ENCODE measurements at places on chromosomes 5 and 9. TPM values are rescaled to one million over a fixed set of nuclear protein-coding genes. Genes with fewer than 3 reads are reported as not detected.

LCN15 gene
- total RNA-seq: not detected

GRCh38 chr5:109411627-109412026 is 1.9 kb upstream of the PJA2 start:
- H3K4me1 ChIP-seq: peaks cover 26% of the 10 kb centered on the region
- no peak for DNase-seq
- no peak overlapping the region for H3K27ac ChIP-seq
- H3K36me3 ChIP-seq: peaks cover 3% of the 10 kb centered on the region

DNA sequence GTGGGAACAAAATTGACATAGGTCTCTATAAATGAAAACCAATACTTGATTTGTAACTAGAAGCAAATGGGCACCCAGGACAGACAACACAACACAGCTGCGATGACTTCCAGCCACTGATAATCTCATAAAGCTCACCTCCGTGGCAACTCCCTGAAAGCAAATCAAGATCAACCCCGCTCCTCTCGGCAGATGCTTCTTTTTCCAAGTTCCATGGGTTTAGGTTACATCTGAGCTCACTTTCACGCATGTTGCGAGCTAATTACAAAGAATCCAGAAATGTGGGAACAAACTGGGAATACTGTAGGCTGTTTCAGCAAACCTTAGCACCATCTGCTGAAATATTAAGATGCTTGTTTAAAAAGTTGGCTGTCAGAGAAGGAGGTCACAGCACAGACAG is 153.9 kb downstream of the ELAVL2 start:
- H3K4me1 ChIP-seq: no peaks in the 10 kb centered on the region
- H3K27ac ChIP-seq: no peak overlapping the region
- H3K4me3 ChIP-seq: no peak overlapping the region
- H3K36me3 ChIP-seq: no peaks in the 10 kb centered on the region

ENTPD2 gene
- total RNA-seq: 0.19 TPM

DNA sequence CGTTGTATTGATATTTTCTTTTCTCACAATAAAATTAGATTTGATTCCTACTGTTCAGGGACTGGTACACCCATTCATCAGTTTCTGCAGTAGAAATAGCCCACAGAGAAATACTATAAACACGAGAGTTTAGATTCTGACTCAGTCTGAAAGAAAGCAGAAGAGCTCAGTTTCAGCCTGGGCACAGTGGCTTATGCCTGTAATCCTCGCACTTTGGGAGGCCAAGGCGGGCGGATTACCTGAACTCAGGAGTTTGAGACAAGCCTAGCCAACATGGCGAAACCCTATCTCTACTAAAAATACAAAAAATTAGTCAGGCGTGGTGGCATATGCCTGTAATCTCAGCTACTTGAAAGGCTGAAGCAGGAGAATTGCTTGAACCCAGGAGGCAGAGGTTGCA is 8.6 kb downstream of the ITK start:
- peak overlapping the region; percentile 96 for H3K27ac ChIP-seq
- peaks cover 88% of the 10 kb centered on the region for H3K36me3 ChIP-seq
- DNase-seq: peak; percentile 71
- H3K4me1 ChIP-seq: peaks cover 75% of the 10 kb centered on the region

GRCh38 chr9:82531795-82532194 is 531.1 kb downstream of the RASEF start:
- no peaks in the 10 kb centered on the region for H3K27me3 ChIP-seq
- DNase-seq: no peak
- no peaks in the 10 kb centered on the region for H3K36me3 ChIP-seq
- no peak overlapping the region for H3K4me3 ChIP-seq

SNCAIP gene
- not detected for total RNA-seq

- H3K4me3 ChIP-seq: no peak overlapping the region
- H3K4me1 ChIP-seq: no peaks in the 10 kb centered on the region
- no peaks in the 10 kb centered on the region for H3K27me3 ChIP-seq
- DNase-seq: no peak
- H3K36me3 ChIP-seq: no peaks in the 10 kb centered on the region
Measured at GRCh38 chr9:80305136-80305535, 733.4 kb downstream of the TLE4 start.

TAF11L11 gene
- total RNA-seq: not detected

GRCh38 chr9:118230329-118230728 is 526.1 kb downstream of the TLR4 start:
- H3K36me3 ChIP-seq: no peaks in the 10 kb centered on the region
- no peaks in the 10 kb centered on the region for H3K4me1 ChIP-seq
- H3K27ac ChIP-seq: no peak overlapping the region
- DNase-seq: no peak

MYORG gene
- total RNA-seq: 2.3 TPM

DNA sequence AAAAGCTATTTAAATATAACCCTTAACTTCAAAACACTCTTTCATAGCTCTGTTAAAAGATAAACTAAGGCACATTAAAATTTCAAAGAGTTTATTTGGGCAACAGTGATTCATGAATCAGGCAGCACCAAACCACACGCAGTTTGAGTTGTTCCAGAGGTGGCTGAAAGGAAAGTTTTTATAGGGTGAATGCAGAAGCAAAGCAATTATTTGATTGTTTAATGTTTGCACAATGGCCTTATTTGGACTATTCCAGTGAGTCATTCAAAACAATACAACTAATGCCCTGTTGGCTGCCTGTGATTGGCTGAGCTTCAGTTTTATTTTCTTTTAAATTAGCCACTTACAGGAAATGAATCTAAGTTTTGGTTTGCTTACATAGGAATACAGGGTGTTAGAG is 125.3 kb downstream of the CEP120 start:
- no peak for DNase-seq
- H3K36me3 ChIP-seq: no peaks in the 10 kb centered on the region
- H3K4me1 ChIP-seq: peaks cover 2% of the 10 kb centered on the region
- H3K27ac ChIP-seq: no peak overlapping the region

TNFSF8 gene
- total RNA-seq: 48.2 TPM

GRCh38 chr5:82312373-82312856 is 34.3 kb upstream of the RPS23 start:
- H3K36me3 ChIP-seq: peaks cover 11% of the 10 kb centered on the region
- H3K4me3 ChIP-seq: no peak overlapping the region
- no peaks in the 10 kb centered on the region for H3K4me1 ChIP-seq
- peak; percentile 69 for DNase-seq

- H3K27me3 ChIP-seq: peaks cover 11% of the 10 kb centered on the region
- DNase-seq: peak; percentile 42
- H3K4me1 ChIP-seq: no peaks in the 10 kb centered on the region
- H3K36me3 ChIP-seq: no peaks in the 10 kb centered on the region
- no peak overlapping the region for H3K4me3 ChIP-seq
Measured at GRCh38 chr9:135156525-135157510, 69.3 kb downstream of the OLFM1 start.

GRCh38 chr5:108625654-108626053 is 122.0 kb upstream of the FER start:
- H3K27ac ChIP-seq: no peak overlapping the region
- H3K36me3 ChIP-seq: no peaks in the 10 kb centered on the region
- H3K27me3 ChIP-seq: peaks cover 3% of the 10 kb centered on the region
- H3K4me3 ChIP-seq: no peak overlapping the region
- no peak for DNase-seq

KIF24 gene
- total RNA-seq: 5.9 TPM

IFNA21 gene
- total RNA-seq: not detected

DNA sequence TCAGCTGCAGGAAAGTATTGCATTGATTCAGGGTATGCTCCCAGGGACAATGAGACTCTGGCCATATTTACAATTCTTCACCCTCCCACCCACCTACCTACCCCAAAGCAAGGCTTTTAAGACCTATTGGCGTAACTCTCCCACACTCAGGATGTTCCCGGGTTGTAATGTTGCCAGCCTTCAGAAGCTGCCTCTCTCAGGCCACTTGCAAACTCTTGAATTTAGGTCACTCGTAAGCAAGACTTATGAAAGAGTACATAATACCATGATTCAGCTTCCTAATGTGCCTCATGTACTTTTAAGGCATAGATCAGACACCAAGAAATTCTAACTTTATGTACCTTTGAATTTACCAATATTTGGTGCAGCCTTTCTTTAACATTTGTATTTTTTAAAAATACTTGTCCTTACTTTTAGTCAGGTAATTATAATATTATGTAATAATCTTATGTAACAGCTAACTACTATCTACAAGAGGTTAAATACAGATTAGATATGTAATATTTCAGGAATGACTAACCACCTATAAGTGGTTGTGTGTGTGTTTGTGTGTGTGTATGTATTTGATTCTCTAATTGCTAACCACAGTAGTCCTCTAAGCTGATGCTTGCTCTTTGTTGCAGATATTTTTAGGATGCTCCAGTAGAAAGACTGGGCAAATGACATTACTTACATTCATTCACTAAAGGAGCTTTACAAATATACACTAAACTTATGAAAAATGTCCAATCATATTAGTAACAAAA is 630.5 kb upstream of the MEF2C start:
- H3K4me1 ChIP-seq: no peaks in the 10 kb centered on the region
- H3K4me3 ChIP-seq: no peak overlapping the region
- no peaks in the 10 kb centered on the region for H3K36me3 ChIP-seq

DNA sequence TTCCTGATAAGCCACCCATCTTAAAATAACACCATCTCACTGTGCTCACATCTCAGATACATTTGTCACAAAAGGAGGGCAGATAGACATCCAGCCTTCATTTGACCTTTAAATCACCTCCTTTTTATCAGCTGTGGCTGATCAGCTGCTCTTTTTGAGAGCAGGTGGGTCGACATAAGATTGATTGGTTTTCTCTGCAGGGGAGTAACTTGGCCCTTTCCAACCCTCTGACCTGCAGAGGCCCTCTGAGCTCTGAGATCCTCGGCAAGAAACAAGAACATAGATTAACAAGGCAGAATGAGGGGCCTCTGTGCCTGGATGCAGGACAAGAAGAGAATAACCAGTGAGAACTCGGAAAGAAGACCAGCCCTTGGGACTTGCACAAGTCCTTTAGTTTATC is 33.5 kb upstream of the GLRA1 start:
- peaks cover 36% of the 10 kb centered on the region for H3K4me1 ChIP-seq
- H3K27me3 ChIP-seq: no peaks in the 10 kb centered on the region
- H3K36me3 ChIP-seq: no peaks in the 10 kb centered on the region
- no peak overlapping the region for H3K27ac ChIP-seq
- H3K4me3 ChIP-seq: no peak overlapping the region

DNA sequence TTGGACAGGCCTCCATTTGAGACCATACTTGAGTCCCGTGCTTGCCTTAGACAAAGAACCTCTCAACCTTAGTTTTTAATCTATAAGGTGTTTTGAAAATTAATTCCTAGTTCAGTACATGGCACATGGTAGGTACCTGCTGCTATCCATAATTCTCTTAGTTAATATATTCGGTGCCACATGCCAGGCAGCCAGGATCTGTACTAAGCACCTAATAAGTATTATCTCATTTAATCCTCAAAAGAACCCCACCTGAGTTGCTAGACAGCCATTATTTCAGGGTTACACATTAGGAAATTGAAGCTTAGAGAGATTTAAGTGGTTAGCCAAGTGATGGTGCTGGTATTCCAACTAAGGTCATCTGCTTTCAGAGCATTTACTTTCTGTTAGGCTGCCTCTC is 29.9 kb downstream of the NSD1 start:
- no peak overlapping the region for H3K4me3 ChIP-seq
- H3K36me3 ChIP-seq: peaks cover 15% of the 10 kb centered on the region
- peaks cover 3% of the 10 kb centered on the region for H3K4me1 ChIP-seq
- H3K27ac ChIP-seq: no peak overlapping the region
- no peak for DNase-seq

DNA sequence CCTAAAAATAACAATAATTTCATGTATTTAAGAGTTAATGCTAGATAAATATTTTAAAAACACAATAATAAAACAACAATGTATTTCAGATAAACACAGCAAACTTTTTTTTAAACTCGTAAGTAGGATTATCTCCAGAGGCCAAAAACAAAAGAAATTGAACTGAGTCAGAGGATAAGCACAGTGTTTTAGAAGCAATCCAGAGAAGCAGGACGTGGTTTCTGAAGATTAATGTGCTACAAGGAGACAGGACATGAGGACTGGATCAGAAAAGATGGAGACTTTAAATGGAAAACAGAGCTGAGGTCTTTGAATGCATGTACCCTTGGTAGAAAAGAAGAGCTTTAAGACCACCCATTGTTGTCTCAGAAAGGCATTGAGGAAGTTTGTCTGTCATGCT is 491.2 kb upstream of the TLE4 start:
- H3K4me1 ChIP-seq: no peaks in the 10 kb centered on the region
- no peaks in the 10 kb centered on the region for H3K27me3 ChIP-seq
- H3K27ac ChIP-seq: no peak overlapping the region
- DNase-seq: no peak
- no peak overlapping the region for H3K4me3 ChIP-seq

DNA sequence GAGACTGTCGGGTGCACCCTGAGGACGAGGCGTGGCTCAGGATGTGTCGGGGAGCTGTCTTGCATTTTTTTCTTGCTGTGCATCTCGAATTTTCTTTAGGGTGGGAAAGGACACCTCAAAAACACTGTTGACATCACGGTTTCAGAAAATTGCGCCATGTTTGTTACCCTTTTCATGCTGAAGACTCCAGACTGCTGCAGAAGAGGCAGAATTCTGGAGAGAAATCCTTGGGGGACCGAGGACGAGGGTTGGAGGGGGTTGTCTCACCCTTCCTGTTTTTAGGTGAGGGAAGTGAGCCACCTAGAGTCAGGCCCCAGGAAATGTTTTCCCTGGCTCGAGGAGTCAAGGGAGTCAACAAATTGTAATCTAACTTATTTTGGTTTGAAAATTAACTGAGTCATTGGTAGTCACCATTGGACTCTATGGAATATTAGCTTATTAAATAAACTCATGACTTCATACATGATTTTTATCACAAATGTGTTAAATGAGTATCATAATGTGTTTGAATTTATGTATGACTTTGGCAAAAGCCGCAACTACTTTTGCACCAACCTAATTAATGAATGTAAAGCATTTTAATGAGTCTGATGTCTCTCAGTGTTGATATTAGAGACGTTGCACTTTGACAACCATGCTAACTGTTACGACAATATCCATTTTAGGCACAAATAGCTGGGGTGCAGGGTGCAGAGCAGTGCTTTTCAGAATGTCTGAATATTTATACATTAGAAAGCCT is 724 bp upstream of the LYSMD3 start:
- peak overlapping the region; percentile 85 for H3K4me3 ChIP-seq
- peak; percentile 75 for DNase-seq
- peaks cover 9% of the 10 kb centered on the region for H3K36me3 ChIP-seq
- H3K27ac ChIP-seq: peak overlapping the region; percentile 95
- H3K27me3 ChIP-seq: peaks cover 7% of the 10 kb centered on the region

SLC22A4 gene
- 1.1 TPM for total RNA-seq

- no peaks in the 10 kb centered on the region for H3K4me1 ChIP-seq
- peaks cover 10% of the 10 kb centered on the region for H3K27me3 ChIP-seq
- DNase-seq: no peak
- no peaks in the 10 kb centered on the region for H3K36me3 ChIP-seq
- no peak overlapping the region for H3K4me3 ChIP-seq
Measured at GRCh38 chr5:53545744-53546143, 14.7 kb upstream of the NDUFS4 start.

DNA sequence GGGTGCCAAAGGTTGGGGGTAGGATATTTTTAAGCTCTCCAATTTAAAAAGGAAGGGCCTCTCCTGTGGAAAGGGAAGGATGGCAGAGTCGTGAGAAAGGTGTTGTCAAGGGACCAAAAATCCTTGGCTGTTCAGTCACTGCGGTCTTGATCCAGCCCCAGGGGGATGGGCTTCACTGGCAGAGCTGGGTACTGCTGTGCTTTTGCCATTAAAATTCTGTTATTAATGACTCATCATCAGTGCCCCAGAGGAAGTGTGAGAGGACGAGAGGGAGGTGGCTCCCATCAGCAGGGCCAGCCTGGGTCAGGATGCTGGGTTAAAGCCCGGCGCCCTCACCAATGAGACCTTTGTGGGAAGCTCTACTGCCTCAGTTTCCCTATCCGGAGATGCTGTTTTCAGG is 16.7 kb downstream of the PCDH12 start:
- H3K27me3 ChIP-seq: no peaks in the 10 kb centered on the region
- no peak for DNase-seq
- no peak overlapping the region for H3K4me3 ChIP-seq
- H3K4me1 ChIP-seq: peaks cover 3% of the 10 kb centered on the region
- H3K36me3 ChIP-seq: peaks cover 14% of the 10 kb centered on the region
- no peak overlapping the region for H3K27ac ChIP-seq

NXNL2 gene
- not detected for total RNA-seq
